Activated T-helper 1 cell treated with anti-CD3 and anti-CD28 coated beads, Interleukin-2, amount 50 U/mL, for 16 hours (primary cell): ENCODE measurements at places on chromosomes 3 and 15.

DNA sequence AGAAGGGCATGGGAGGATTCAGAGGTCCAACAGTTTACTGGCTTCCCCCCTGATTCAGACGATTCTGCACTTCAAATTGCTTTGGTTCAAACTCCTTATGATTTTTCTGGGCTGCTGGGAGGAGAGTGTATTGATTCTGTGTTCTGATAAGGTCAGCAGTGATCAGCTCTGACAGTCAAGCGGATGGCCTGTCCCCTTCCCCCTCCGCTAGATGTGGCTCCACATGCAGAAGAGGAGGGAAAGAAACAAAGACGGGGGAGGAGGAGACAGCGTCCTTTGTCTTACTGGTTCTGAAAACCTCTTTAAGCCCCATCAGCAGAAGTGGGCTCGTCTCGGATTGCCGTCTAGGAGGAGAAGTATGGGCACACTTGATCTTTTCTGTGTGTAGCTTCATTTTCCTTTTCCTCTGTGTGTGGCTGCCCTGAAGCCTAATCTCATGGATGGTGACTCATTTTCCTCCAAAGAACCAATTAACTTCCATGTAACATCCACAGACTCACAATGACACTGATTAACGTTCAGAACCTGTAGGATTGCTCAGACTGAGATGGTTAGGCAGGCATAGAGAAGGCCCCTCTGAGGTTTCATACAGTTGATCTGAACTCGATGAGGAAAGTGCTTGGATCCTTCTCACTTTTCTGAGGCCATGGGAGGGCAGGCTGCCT is 162.4 kb upstream of the PPP2R3A start:
- no peak for DNase-seq

- DNase-seq = no peak
Measured at GRCh38 chr3:150055332-150055731, 84.6 kb upstream of the PFN2 start.

- no peak for DNase-seq
Measured at GRCh38 chr3:30169487-30169886, 436.9 kb upstream of the TGFBR2 start.

DNA sequence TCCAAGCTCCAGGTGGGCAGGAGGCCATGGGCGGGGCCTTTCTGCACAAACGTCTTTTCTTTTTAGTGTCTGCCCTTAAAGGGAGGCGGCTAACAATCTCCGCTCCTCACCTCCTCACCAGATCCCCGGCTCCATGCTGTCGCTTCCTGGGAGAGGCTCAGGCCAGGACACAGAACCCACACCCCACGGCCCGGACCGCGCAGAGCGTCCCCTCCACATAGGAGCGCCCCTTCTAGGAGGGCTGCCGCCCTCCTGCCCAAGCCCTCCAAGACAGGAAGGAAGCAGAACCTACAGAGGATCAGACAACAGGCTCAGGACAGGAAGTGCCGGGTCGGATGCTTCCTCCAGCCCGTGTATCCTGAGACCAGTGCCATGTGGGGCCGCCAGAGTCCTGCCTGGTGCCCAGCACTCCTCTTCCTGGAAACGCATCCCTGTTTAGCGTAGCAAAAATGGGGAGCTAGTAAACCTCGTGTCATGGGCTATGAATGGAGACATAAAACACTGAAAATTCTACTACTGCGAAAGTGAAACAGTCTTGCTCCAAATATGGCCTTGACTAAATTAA is 83.2 kb upstream of the ATP10A start:
- DNase-seq = no peak

DNA sequence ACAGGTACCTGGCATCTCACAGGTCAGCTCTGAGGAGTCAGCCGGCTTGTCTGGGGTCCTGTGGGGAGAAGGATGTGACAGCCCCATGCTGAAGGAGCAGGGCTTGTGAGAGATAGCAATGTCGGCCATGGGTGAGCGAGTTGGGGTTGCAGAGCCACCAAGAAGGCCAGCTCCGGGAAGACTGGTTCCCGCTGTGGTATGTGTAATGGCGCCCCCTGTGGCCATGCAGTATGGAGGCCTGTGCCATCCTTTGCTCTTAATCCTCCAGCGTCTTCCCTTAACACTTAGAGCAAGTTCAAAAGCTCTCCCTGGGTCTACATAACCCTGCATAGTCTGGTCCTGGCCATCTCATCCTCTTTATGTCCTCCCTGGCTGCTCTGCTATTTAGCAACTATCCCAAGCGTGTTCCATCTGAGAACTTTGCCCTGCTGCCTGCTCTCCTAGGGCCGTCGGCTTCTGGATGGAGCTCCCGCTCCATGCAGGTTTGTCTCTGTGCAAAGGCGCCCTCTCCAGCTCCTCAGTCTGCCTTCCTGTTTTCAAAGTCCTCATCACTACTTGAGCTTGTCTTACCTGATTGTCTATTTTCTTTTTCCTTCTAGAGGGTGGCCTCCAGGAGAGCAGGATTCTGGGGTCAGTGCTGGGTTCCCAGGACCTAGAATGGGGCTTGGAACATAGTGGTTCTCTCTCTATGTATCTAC is 40.8 kb upstream of the IQCF6 start:
- DNase-seq = no peak

DNA sequence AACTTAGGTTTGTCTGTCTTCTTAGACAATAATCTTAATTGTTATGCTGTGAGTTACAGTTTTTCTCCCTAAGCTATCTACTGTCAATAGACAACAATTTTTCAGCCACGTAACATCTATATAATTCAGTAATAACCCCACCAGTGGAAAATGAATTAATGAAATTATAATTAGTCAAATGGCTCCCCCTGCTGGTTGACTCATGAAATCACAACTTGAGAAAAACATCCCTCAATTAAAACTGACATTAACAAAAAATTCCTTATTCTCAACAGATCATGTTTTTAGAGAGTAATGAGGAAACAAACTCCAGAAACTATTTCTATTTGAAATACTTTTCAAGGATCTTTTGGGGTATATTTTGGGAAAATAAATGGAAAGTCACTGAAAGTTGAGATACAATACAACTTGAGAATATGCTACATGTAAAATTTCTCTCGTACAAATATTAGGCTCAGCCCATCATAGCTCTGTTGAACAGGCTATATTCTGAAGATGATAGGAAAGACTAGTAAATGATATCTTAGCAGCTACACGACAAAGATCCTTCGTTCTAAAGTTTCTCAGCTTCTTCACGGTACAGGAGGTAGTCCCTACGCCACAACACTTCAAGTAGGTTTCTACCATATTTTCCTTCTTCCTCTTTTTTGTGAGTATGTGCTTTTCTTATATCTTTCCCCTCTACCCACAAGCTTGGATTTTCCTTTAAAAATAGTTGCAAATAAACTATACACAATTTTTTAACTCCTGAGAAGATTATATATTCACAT is 20.7 kb downstream of the PPP1R2 start:
- no peak for DNase-seq

GRCh38 chr15:48537271-48538113 is 108.0 kb downstream of the FBN1 start:
- DNase-seq = no peak
